Thoracic aorta (tissue), 2 donors: ENCODE measurements at places on chromosomes 1 and 21.

GRCh38 chr21:28458446-28458845, 534.2 kb downstream of the LTN1 start:
- H3K4me1 ChIP-seq: no peaks in the 10 kb centered on the region
- H3K27ac ChIP-seq: no peak overlapping the region
- no peak for DNase-seq
- H3K27me3 ChIP-seq: no peaks in the 10 kb centered on the region

GRCh38 chr1:57518496-57518895, 94.6 kb upstream of the DAB1 start:
- H3K36me3 ChIP-seq: no peaks in the 10 kb centered on the region
- no peaks in the 10 kb centered on the region for H3K4me1 ChIP-seq
- H3K27ac ChIP-seq: no peak overlapping the region
- no peak for DNase-seq
- H3K27me3 ChIP-seq: no peaks in the 10 kb centered on the region

DNA sequence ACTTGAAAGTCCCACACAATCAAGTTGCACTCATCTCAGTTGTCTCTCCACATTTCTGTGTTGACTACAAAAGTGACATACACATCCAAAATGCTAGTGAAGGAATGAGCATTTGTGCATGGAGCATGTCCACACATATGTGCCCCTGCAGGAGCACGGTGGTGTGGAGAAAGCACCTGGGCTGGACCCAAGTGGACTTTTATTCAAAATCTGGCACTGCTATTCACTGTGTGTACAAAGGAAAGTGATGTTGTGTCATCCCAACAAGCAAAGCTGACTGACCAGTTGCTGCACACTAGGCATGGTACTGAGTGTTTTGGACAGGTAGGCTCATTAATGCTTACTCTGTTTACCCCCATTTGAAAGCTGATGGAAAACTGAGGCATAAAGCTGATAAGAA, 19.3 kb downstream of the CEP104 start:
- H3K27ac ChIP-seq: no peak overlapping the region
- no peaks in the 10 kb centered on the region for H3K4me1 ChIP-seq
- peaks cover 59% of the 10 kb centered on the region for H3K36me3 ChIP-seq
- no peak for DNase-seq
- H3K27me3 ChIP-seq: no peaks in the 10 kb centered on the region
- H3K4me3 ChIP-seq: no peak overlapping the region

GRCh38 chr21:44376606-44377005, 23.2 kb downstream of the TRPM2 start:
- no peak overlapping the region for H3K27ac ChIP-seq
- no peaks in the 10 kb centered on the region for H3K36me3 ChIP-seq
- no peaks in the 10 kb centered on the region for H3K27me3 ChIP-seq
- no peak for DNase-seq
- H3K4me1 ChIP-seq: no peaks in the 10 kb centered on the region

DNA sequence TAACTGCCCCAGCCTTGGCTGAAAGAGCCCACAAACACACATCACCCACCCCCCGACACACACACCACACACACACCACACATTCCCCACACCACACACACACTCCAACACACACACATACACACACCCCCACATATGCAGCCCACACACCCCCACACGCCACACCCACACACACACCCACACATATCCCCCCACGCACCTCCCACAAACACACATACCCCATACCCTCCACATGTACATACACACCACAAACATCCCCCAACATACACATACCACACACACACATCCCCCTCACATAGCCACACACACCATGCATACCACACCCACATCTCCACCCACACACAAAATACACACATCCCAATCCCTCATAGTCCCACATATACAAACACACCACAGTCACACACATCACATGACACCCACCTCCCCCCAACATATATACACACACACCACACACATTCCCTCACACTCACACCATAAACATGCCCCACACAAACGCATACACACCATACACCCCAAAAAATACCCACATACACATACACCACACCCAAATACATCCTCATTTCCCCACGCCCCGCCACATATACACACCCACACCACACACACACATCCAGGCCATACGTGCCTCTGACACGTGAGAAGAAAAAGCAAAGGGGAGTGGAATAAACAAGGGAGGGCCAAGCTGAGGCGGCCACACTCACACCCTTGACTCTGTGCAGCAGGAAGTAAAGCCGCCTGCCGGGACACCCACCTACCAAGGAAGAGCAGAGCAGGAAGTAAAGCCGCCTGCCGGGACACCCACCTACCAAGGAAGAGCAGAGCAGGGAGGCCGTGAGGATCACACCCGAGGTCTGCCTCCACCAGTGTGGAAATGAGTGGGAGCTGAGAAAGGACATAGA, 53.7 kb downstream of the HSF2BP start:
- no peaks in the 10 kb centered on the region for H3K27me3 ChIP-seq
- no peak overlapping the region for H3K27ac ChIP-seq
- no peaks in the 10 kb centered on the region for H3K36me3 ChIP-seq
- no peak overlapping the region for H3K4me3 ChIP-seq
- DNase-seq: no peak

GRCh38 chr1:42700006-42700405, 17.8 kb downstream of the YBX1 start:
- no peak for DNase-seq
- no peak overlapping the region for H3K27ac ChIP-seq
- no peaks in the 10 kb centered on the region for H3K27me3 ChIP-seq
- H3K4me3 ChIP-seq: no peak overlapping the region
- H3K4me1 ChIP-seq: no peaks in the 10 kb centered on the region

DNA sequence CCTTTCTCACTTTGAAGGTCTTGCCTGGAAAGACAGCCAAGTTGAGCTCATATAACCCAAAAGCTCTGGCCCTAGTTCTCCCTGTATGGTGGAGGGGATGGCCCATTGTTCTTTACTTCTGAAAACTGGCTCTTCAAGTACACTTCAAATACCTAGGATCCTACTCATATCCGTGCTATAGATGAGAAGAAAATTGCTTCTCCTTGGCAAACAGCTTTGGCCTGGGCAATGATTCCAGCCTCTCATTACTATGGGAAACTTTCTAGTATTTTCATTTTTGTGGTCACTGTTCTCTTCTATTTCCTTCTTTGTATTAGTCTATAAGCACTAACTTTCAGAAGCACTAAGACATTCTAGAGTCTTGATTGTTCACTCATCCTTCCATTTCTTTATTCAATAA, 53.7 kb downstream of the ZNF697 start:
- no peak overlapping the region for H3K4me3 ChIP-seq
- H3K36me3 ChIP-seq: no peaks in the 10 kb centered on the region
- no peak for DNase-seq
- H3K4me1 ChIP-seq: no peaks in the 10 kb centered on the region
- no peaks in the 10 kb centered on the region for H3K27me3 ChIP-seq

DNA sequence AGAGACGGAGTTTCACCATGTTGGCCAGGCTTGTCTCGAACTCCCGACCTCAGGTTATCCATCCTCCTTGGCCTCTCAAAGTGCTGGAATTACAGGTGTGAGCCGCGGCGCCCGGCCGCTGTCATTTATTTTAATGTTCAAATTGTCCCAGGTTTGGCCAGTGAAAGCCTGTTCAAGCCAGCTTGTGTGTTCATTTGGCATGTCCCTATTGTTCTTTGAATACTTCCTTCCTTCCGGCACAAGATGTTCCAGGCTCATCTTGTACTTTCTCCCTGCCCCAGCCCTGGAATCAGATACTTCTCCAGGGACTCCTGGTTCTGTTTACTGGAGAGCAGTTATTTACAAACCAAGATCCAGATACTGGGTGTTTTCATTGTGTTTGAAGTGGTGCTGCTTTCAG, 37.0 kb downstream of the ZBTB8B start:
- H3K36me3 ChIP-seq: no peaks in the 10 kb centered on the region
- H3K27me3 ChIP-seq: no peaks in the 10 kb centered on the region
- H3K27ac ChIP-seq: peak overlapping the region; percentile 91
- no peaks in the 10 kb centered on the region for H3K4me1 ChIP-seq
- DNase-seq: no peak

- no peaks in the 10 kb centered on the region for H3K4me1 ChIP-seq
- H3K4me3 ChIP-seq: no peak overlapping the region
- H3K27ac ChIP-seq: no peak overlapping the region
- no peaks in the 10 kb centered on the region for H3K36me3 ChIP-seq
- DNase-seq: no peak
Observed at GRCh38 chr1:170239445-170239844, 93.7 kb downstream of the NTMT2 start.
